ENCODE measurements at places on chromosomes 4 and X.

- DNase-seq: no peak
Observed at GRCh38 chr4:38188631-38189101, 228.5 kb downstream of the PTTG2 start.

GRCh38 chr4:94583914-94584641 is 132.3 kb downstream of the PDLIM5 start:
- DNase-seq: no peak

- no peak for DNase-seq
Observed at GRCh38 chrX:66015152-66015831, 24.6 kb downstream of the VSIG4 start.

DNA sequence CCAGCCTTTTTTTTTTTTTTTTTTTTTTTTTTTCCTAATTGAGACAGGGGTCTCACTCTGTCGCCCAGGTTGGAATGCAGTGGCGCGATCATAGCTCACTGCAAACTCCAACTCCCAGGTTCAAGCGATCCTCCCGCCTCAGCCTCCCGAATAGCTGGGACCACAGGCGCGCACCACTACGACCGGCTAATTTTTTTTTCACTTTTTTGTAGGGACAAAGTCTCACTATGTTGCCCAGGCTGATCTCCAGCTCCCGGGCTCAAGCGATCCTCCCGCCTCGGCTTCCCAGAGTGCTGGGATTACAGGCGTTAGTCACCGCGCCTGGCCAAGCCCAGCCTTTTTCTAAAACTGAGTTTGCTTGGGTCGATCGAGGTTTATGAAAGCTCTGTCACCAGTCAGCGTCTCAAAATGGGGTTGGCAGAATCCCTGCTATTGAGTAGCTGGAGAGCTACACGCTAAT is 1.3 kb upstream of the OTUD5 start:
- DNase-seq: no peak

- DNase-seq: no peak
Observed at GRCh38 chr4:113662581-113662980, 99.0 kb downstream of the CAMK2D start.

GRCh38 chr4:164442180-164442579 is 311.8 kb upstream of the SMIM31 start:
- no peak for DNase-seq

GRCh38 chr4:80173401-80173800 is 23.9 kb upstream of the PRDM8 start:
- peak; percentile 12 for DNase-seq

GRCh38 chrX:46758163-46758955 is 559 bp downstream of the SLC9A7 start:
- peak; percentile 20 for DNase-seq

GRCh38 chr4:80006935-80007744 is 65.9 kb downstream of the ANTXR2 start:
- DNase-seq: no peak

DNA sequence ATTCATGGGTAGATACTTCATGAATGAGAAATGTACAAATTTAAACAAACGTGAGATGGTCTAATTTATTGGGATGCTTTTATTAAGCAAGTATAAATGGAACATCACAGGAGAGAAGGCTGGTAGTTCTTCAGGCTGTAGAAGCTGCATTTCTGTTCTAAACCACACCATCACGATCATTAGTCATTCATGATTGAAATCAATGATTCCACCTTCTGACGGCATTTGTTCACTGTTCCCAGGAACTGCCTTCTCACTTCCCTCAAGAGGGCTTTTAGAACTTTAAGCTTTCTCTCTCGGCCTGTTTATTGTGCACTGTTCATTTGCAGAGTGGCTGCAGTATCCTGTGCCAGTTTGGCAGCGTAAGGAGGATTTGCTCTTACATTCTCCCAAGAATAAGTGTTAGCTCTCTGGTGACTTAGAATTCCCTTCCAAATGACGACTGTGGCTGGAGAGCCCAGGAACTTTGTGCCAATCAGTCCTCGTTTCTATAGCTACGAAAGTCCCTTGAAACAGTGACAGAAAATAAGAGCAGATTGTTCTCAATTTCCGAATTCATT is 54.7 kb downstream of the MFAP3L start:
- no peak for DNase-seq

DNA sequence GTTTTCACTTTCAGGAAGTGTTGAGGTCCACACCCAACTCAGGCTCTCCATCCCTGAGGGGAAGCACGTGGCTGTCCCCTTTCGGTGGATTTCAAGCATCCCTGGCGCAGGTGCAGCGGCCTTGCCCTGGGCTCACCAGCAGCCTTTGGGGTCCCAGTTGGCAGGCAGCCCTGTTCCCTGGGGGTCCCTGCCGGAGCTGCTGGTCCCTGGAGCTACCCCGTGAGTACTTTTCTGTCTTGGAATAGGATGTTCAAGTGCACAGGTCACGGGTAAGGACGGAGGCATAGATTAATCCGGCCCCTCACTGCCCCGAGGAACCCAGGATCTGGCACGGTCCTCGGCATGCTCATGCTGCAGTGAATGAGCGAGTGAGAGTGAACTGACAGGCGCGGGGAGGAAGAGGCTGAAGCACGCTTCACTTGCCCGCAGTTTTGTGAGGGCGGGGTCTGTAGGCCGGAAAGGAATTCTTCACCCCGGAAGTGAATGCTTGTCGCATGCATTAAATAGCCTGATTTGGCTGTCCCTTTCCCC is 117.2 kb upstream of the FAT1 start:
- DNase-seq: no peak

GRCh38 chr4:110735686-110736085 is 112.8 kb upstream of the PITX2 start:
- no peak for DNase-seq

DNA sequence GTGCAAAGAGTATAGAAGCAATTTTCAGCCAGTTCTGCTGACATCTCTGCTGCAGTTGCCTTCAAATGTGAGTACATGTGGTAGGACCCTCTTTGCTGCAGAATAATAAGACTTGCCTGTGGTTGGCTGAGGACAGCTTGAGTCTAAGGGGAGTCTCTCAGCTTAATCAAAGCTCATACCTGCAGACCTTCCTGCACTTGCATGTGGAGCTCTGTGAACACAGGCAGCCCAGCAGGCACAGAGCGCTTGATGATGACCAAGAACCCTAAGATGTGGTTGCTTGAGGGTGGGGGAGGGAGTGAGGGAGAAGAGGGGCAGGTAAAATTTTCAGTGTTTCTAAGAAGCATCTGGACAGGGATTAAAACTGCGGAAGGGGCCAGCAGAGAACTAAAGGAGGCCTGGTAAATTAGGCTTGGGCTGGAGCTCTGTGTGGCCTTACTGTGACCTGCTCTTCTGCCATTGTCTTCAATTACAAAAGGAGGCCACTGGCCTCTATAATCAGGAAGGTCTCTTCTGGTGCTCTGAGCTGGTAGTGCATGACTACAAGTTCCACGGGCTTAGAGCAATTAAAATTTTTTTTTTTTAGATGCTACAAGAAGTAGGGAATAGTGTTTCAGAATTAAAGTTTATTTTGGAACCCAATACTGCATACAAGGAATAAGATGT is 59.9 kb upstream of the CHRNA9 start:
- no peak for DNase-seq

GRCh38 chrX:16653424-16653823 is 3.5 kb downstream of the S100G start:
- no peak for DNase-seq

DNA sequence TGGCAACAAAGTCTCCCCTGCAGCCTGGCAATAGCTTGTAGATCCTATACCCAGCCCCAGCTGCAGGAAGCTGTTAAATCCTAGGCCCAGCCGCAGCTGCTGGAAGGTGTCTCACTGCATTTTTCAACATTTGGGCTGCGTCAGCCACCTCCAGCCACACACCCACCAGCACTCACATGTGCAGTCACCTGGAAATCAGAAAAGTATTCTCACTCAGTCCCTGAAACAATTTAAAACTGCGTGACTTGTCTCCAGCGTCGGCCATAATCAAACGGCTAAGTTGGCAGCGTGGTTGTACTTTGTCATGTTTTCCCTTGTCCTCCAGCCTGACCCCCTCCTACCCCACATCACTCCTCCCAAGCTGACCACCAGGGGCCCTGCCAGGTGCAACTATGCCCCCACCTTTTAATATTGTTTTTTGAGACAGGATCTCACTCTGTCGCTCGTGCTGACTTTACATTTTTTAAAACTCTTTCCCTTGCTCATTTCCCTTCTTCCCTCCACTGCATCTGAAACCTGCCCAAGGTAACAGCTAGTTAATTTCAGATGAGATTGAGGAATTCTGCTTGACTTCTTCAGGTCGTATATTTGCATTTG is 97.2 kb upstream of the FRG1 start:
- DNase-seq: no peak

- DNase-seq: no peak
Observed at GRCh38 chr4:136741468-136741867, 790.8 kb downstream of the PCDH18 start.

DNA sequence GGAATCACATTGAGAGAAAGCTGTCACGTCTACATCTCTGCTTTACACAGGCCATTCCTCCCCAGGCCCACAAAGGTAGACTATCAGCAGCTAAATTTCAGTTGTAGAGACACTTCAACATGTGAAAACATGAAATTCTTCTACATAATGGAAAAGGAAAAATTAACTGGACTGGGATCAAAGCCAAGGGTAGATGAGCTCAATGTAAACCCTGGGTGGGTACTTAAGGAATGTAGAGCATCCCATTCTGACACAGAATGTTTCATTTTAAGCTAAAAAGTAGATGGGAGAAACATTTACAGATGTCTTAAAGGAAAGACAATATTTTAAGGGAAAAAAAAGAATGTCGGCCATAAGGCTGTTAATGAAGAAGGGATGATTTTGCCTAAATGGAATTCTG is 51.3 kb upstream of the NPNT start:
- DNase-seq: no peak

DNA sequence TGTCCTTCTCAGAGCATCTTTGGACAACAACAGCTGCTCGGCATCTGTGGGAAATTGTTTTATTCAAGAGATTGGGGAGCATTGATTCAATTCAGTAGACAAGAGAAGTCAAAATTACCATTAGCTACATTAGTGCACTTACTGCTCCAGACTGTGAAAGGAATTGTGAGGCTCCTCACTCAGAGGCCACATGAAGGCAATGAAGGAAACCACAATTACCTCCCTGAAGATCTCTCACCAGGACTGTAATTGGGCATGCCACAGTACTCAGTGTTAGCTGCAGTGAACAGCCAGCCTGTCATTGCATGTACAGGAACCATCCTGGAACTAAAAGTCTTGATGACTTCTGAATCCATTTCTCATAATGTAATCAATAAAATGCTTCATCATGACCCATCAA is 144.8 kb downstream of the PPA2 start:
- no peak for DNase-seq

DNA sequence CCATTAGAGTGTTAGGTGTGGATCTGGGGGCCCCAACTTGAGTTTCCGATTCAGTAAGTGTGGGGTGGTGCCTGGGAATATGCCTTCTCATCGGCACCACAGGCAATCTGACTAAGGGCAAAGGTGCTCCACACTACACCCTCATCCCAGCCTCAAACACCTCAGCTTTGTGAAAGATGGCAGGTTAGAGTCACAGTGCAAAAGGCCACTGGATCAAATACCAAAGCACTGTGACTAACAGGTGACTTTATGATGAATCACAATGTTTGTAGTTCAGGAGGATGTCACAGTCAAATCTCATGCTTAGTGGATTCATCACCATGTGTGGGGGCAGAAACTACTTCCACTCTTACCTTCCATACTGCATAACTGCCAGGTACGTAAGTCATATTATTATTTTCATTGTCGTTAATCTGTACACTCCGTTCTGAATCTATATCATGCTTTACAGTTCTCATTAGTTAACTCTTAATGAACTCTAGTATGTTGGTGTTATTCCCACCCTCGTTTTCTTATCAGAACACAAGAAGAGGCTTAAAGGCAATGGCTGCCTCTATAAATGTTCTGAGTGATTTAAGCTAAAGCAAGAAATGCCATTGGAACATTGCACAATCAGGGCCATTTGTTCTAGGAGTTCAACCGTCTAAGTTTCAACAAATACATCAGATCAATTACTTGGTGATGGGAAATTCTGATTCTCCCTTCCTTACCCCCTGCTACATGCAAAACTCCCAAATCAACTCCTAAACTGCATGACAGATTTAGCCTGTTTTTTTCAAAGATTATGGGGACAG is 50.2 kb downstream of the PRKG2 start:
- DNase-seq: no peak

GRCh38 chrX:138745196-138745595 is 33.7 kb upstream of the FGF13 start:
- DNase-seq: peak; percentile 15

GRCh38 chrX:108270739-108271396 is 167.4 kb downstream of the COL4A6 start:
- DNase-seq: no peak

GRCh38 chrX:46837558-46838485 is 979 bp downstream of the RP2 start:
- peak; percentile 30 for DNase-seq

DNA sequence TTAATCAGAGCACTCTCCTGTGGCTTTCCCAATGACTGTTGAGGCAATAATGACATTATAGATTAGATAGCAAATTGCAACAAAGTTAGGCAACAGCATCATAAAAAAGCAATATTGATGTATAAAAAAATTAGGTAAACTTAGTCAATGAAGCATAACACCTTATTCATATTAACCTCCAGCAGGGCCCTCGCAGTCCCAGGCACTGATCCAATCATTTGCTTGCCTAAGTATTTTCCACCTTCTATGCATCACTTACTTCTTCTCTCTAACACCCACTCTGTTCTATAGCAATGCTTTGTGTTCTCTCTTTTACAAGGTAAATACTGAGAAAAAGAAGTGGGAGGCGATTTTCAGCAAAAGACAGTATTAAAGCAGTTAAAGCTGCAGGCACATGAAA is 833.5 kb upstream of the ADGRL3 start:
- no peak for DNase-seq

GRCh38 chr4:139915037-139915436 is 238.9 kb downstream of the MAML3 start:
- no peak for DNase-seq

DNA sequence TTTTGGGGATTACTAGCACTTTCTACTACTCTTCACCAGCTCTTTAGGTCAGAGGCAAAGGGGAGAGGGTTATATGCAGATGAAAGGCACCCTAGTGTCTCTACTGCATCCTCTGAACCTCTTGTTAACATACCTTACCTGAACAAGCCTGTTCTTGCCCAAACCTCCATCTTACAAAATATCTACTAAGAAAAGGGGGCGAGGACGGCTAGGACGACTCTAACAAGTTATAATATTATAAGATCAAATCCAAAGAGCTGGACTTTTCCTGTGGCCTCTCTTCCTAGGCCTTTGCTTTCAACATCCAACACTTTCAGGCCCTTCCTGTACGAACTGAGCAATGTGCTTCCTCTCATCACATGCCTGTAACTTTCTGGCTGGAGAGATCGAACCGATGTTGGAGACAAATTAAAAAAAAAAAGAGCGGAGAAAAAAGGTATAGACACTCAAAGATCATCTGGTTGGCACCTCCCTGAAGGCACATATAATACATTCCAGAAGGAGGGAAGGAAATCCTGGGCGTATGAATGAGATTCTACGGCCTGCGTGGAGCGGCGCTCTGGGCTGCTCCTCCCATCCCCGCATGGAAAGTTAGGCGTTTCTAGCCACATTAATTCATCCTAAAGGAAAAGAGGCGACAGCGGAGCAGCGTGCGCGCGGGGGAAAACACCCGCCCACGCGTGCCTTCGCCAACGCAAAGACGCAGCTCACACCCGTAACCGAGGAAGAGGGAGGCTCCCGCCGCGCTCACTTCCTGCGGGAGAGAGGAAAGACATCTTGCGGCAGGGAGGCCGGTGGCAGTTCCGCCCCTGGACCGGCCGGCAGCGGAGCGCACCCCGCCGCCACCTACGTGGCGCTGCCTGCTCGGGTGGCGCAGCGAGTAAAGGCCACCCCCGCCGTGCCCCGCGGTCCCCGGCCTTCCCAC is 808 bp downstream of the PRDM5 start:
- DNase-seq: no peak
